ENCODE measurements at places on chromosomes 12 and 14.

GRCh38 chr12:28258998-28259397, 68.7 kb downstream of the CCDC91 start:
- no peak for DNase-seq

- DNase-seq = no peak
Observed at GRCh38 chr14:69667938-69668335, 56.5 kb downstream of the SUSD6 start.

DNA sequence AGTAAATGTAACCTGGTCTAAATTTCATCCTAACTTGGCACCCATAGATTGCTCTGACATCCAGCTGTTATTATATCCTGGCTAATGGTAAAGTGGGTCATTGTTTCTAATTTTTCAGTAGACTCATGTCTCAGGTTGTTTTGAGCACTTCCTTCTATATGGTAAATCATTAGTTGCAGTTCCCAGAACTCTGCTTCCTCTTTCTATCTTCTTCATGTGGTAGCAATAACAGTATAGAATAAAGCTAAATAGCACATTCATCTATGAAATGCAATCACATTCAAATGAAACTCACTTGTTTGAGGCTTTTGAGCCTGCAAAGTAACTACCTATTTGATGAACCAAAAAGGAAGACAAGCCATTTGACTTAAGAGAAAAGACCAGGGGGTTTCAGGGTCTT, 65.1 kb upstream of the GZMB start:
- no peak for DNase-seq

GRCh38 chr12:31866523-31866922, 92.7 kb upstream of the RESF1 start:
- DNase-seq = no peak

DNA sequence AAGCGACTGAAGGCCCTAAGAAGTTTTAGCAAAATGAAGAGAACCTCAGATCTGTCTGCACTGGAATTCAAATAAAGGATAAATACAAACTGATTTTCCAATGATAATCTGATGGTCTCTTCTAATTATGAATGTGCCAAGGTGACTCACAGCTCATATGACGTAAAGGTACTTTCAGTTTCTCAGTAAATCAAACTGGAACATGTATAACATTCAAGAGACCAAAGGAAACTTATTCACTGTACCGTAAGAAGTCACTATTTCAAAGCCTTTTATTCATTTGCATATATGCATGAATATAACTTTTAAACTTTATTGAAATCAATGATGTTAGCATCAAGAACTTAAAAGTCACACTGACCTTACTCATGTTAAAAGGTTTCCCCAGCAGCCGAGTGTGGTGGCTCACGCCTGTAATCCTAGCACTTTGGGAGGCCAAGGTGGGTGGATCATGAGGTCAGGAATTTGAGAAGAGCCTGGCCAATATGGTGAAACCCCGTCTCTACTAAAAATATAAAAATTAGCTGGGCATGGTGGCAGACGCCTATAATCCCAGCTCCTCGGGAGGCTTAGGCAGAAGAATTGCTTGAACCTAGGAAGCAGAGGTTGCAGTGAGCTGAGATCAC, 52.2 kb downstream of the ATXN2 start:
- no peak for DNase-seq

DNA sequence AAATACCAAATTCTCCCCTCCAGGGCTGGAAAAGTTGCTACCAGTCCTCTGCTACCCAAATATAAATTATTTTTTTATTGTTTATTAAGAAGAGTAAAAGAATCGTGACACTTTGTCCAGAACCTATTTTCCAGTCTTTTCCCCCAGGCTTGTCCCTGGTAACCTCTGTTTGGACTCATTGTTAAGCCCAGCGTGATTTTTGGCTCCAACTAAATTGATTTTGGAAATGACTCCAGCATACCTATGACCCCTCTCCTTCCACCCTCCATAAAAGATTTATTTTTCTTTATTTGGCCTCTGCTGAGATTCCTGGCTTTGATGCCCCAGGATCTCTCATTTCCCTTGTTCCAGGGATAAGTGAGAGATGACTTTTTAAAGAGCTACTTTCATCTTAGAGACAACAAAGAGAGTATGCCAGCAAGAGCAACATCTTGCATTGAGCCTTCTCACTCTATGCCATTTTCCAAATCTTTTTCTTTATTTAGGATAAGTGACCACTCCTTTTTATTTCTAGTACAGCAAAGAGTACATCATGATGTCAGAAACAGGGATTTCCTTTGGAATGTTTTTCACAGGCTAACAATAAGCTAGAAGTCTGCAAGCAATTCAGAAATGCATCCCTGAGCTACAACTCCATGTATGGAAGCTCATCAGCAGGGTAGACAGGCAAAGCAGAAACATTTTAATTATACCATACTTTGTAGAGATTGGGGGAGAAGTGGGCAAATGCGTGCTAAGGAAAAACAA, 75.8 kb downstream of the DAD1 start:
- no peak for DNase-seq

- no peak for DNase-seq
Observed at GRCh38 chr12:7439579-7440505, 4.1 kb downstream of the CD163L1 start.

DNA sequence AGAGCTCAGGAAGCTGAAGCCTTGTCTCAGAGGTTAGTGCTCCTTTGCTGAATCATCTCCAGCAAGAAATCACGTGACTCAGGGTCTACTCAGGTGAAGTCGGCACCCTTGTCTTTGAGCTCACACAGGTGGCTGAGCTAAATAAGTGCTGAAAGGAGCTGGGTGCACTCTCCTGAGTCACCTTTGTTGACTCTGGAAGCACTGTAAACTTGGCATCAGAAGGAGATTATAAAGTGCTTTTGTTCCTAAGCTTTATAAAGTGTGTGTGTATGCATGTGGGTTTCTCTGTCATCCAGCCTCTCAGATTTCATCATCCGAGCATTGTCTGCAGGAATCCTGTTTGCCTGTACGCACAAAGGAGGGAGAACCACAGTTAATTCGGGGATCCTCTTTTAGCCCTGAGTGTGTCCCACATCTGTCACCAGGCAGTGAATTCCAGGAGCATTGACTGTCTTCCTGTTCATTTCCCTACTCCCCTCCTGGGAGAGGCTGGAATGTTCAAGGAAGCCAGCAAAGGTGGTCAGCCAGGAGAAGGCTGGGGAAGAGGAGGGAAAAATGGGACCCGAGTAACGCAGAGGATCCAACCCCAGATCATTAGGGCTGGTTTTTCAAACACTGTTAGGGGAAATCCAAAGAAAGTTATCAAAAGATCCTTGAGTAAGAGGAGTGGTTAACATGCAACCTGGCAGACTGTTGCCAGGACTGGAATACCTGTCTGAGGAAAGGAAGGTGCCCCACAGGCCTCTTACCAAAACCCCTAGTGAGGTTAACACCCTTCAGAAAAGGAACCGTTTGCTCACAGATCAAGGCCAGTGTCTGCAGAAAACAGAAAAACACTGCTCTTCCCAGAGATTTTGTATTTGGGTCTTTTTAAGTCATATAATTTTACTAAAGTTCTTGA, 157.5 kb upstream of the HIF1A start:
- DNase-seq = no peak

DNA sequence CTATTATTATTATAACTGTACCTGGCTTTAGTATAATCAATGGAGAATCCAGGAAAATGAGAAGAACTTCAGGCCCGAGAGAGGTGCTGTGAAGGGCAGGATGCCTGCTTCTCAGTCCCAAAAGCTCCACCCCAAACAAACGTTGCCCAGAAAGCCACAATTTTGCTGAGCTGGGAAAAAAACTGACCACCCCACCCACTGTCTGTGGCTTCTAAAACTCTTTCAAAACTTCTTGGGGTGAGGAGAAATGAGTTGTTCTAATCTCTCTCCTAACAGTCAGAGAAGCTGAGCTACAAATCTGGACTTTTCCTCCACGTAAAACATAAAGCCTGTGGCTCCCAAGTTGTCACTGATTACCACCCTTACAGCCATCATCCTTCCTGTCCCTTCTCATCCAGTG, 13.4 kb downstream of the VDR start:
- DNase-seq = no peak
